ENCODE measurements at places on chromosomes 1 and 21. TPM values are rescaled to one million over a fixed set of nuclear protein-coding genes. Genes with fewer than 3 reads are reported as not detected.

The RNF187 gene
- total RNA-seq, result 114 TPM

The LORICRIN gene
- total RNA-seq, result not detected

The LY9 gene
- 0.38 TPM for total RNA-seq

The NUF2 gene
- 0.48 TPM for total RNA-seq

The FMO1 gene
- total RNA-seq, result 0.30 TPM

The RNU1-3 gene
- 1,264 TPM for total RNA-seq

The ARMH1 gene
- total RNA-seq, result 0.64 TPM

The HHAT gene
- 0.64 TPM for total RNA-seq

The NOL9 gene
- 22.5 TPM for total RNA-seq

The LGR6 gene
- not detected for total RNA-seq

The CHRM3 gene
- total RNA-seq, result 0.13 TPM

The SLC44A5 gene
- 0.59 TPM for total RNA-seq

DNA sequence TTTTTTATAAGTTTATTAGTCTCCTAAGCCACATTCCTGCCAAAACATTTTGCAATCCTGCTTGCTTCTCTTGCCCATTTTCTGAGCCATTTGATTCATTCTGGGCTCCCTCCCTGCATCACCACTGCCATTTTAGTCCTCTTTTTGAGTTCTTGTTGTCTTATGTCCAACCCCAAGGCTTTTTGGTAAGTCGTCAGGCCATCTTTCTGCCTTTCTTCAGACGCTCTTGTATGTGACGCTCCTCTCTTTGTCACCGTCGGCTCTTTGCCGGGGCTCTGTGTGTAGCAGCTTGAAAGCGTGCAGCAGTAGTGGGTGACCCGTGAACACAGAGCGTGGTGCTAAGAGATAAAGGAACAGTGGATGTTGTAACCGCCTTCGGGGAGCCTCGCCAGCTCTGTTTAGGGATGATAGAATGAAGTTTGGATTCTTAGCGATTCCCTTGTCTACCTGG, 14.6 kb downstream of the HUNK start:
- DNase-seq, result peak; percentile 48

GRCh38 chr1:116808848-116809508, 54.7 kb downstream of the CD2 start:
- DNase-seq, result no peak

GRCh38 chr1:16011936-16012589, 5.8 kb downstream of the HSPB7 start:
- no peak for DNase-seq

- no peak for DNase-seq
These were observed 109.9 kb downstream of the TAS1R2 start for GRCh38 chr1:18749569-18749968.

DNA sequence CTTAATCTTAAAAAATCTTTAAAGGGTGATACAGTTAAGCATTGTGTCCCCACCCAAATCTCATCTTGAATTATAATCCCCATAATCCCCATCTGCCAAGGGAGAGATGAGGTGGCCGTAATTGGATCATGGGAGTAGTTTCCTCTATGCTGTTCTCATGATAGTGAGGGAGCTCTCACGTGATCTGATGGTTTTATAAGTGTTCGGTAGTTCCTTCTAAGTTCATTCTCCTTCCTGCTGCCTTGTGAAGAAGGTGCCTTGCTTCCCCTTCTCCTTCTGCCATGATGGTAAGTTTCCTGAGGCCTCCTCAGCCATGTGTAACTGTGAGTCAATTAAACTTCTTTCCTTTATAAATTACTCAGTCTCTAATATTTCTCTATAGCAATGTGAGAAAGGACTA, 10.7 kb downstream of the DHRS3 start:
- DNase-seq, result no peak

DNA sequence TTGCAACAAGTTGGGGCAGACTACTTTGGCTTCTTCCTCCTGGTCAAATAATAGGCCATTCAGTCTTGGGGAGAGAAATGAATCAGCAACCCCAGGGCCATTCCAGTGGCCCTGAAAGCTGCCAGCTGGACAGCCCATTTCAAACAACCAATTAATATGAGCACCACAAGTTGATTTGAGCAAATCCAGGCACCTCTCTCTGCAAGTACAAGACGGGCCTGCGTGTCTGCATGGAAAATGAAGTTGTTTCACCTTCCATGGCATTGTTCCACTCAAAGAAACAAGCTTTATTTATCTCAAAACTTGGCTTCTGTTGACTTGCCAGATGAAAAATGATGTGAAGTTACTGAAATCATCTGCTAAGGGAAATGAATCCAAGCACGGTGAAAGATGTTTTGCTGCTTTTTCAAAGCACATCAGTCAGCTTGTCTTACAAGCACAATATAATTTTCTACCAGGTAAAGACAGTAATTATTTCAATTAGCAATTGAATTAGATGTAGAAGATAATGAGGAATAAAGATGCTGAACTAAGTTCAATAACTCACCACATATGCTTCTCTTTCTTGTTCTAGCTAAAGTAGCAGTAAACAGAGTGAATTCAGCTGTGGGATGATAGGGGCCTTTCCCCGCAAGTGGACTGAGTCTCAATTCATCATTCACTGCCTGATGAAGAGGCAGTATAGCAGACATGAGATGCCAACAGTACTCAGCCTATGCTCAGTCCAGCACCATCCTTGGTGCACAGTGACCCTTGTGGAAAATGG, 95.2 kb upstream of the SSX2IP start:
- no peak for DNase-seq

DNA sequence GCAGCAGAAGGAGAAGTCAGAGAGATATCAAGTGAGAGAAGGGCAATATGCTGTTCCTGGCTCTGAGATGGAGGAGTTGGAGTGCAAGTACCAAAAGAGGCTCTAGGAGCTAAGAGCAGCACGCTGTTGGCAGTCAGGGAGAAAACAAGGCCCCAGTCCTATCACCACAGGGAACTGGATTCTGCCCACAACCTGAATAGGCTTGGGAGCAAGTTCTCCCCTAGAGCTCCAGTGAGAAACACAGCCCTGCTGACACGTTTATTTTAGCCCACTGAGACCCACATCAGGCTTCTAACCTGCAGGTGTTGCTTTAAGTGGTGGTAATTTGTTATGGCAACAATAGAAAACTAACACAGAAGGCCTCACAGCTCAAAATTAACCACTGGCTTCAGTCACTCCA, 31.8 kb upstream of the ZNF644 start:
- no peak for DNase-seq

DNA sequence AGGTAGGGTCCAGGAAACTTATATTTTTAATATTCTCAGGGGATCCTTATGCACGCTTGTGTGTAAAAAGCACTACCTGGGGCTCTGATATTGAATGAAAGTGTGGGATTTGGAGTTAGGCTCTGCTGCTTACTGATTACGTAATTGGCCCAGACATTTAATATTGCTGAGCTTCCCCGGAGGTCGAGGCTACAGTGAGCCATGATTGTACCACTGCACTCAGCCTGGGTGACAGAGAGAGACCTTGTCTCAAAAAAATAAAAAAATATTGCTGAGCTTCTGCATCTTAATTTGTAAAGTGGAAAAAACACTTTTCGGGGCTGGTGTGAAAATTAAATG, 62.2 kb upstream of the KIF26B start:
- no peak for DNase-seq

GRCh38 chr1:31669786-31670592, 25.3 kb upstream of the PEF1 start:
- peak; percentile 72 for DNase-seq

DNA sequence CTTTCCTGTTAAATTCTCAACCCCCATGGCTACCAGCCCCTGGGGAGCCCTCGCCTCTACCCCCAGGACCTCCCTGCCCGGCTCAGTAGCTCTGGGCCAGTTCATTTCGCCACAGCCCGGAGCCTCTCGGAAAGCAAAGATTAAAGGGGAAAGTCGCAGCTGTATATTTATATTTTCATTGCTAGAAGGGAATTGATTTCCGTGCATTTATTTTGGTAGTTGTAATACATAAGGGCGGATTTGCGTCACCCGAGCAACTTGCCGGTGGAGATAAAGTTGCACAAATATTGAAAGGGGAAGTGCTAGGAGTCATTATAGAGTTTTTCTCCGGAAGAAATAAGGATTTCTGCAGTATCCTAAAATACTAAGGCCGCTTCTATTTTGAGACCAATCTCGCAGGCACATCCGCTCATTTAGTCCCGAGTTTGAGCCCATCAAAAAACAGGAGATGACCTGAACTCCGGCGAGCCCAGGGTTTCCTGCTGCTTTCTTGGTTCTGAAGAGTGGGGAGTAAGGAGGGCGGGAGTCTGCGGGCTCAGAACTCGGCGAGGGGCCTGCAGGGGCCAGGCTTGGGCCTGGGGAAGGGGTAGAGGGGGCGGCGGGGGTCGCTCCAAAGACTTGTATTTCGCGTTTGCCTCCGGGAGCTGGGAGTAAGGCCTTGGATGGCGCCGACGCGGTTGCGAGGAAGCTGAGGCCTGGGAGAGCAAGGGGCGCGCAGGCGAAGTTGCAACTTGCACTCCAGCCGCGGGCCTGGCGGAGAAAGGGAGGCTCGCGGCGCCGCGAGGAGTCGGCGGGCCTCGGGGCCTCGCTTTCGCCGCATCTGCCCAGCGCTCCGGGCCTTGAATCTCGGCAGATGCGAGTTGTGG, 2.5 kb upstream of the HLX start:
- DNase-seq, result no peak

DNA sequence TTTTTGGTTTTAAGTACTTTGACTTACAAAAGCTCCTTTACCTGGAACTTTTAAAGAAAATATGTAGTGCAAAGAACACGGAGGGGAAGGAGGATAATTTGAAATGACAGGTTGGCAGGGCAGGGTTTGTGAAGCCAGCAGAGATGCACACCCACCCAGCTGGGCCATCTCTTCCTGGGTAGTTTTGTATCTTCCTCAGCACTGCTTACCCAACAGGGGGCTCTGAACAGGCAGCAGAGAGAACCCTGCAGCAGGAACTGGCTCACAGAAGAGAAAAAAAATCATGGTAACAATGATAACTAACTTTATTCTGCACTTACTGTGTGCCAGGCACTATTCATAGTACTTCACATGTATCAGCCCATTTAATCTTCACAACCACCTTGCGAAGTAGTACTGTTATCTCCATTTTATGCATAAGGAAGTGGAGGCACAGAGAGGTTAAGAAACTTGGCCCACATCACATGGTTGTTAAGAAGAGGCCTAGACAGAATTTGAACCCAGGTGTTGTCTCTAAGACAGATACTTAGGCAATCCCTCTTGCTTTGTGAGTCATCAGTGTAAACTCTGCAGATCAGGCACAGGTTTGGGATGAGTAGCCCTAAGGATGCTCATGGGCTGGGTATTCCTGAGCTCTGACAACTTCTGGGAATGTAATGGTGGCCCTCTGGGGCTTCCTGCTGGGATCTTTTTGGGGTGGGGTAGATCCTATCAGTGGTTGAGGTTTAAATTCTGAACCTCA, 60.8 kb downstream of the ELK4 start:
- no peak for DNase-seq

DNA sequence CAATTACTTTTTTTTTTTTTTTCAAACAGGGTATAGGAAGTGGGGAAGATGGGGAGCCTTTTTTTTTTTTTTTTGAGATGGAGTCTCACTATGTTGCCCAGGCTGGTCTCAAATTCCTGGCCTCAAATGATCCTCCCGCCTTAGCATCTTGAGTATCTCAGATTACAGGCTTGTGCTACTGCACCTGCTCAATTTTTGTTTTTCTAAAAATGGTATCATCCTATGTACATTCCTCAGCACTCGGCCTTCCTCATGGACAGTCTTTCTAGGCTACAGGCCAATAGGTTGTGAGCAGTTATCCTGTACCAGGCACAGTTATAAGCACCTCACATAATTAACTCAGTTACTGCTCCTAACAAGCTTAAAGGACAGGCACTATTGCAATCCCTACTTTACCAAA, 132.1 kb upstream of the EDN2 start:
- DNase-seq, result no peak

GRCh38 chr1:199002661-199003060, 363.8 kb downstream of the PTPRC start:
- no peak for DNase-seq

DNA sequence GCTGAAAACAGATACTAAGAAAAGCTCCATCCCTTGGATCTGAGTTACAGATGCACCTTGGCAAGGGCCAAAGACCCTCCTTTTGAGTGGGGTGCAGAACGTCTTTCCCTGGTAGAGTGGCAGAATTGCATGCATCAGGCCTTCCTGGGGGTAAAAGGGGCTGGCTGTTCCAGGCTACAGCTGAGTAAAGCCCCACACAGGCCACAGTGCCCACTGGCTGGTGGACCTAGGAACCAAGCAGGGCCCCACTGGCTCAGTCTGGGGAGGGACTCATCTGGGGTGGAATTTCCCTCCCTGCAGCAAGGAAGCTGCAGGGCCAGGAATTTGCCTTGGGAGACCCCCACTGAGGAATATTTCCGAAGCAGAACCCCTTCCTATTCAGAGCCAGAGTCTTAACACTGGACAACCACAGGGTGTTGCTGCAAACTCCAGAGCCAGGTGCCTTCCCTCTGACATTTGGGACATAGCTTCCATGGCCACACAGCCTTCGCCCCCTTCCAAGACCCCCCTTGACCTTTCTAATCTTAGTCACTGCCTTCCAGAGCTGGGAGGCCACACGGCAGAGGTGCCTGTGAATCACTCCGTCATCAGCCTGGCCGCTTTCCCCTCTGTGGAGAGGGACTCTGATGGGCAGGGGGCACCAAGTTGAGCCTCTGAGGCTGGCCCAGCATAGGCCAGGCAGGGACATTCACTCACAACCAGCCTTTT, 52.5 kb downstream of the LACTBL1 start:
- peak; percentile 34 for DNase-seq

DNA sequence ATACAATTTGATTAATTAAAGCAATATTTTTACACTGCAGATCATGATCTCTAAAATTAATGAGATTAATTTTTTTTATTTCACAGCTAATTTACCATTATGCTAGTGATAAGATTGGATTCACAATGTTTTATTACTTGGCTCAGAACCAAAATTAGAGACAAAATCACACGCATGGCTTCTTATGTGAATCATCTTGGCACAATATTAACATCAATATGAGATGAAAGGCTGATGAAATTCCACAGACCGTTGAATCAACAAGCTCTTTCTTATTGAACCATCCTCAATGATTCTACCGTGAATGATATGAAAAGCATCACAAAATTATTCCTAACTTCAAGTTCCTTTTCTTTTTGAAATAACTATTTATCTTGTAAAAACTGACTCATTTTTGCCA, 544.9 kb downstream of the KCNT2 start:
- no peak for DNase-seq

- no peak for DNase-seq
These were observed 11.5 kb downstream of the KTI12 start for GRCh38 chr1:52022133-52022532.

- no peak for DNase-seq
These were observed 3.0 kb downstream of the LRRC8D start for GRCh38 chr1:89823679-89824292.

Measured in psoas muscle (tissue), 8 donors.